CD4-positive, alpha-beta T cell treated with Interleukin-4 for 1 hour (primary cell): ENCODE measurements at places on chromosomes 2 and 18.

DNA sequence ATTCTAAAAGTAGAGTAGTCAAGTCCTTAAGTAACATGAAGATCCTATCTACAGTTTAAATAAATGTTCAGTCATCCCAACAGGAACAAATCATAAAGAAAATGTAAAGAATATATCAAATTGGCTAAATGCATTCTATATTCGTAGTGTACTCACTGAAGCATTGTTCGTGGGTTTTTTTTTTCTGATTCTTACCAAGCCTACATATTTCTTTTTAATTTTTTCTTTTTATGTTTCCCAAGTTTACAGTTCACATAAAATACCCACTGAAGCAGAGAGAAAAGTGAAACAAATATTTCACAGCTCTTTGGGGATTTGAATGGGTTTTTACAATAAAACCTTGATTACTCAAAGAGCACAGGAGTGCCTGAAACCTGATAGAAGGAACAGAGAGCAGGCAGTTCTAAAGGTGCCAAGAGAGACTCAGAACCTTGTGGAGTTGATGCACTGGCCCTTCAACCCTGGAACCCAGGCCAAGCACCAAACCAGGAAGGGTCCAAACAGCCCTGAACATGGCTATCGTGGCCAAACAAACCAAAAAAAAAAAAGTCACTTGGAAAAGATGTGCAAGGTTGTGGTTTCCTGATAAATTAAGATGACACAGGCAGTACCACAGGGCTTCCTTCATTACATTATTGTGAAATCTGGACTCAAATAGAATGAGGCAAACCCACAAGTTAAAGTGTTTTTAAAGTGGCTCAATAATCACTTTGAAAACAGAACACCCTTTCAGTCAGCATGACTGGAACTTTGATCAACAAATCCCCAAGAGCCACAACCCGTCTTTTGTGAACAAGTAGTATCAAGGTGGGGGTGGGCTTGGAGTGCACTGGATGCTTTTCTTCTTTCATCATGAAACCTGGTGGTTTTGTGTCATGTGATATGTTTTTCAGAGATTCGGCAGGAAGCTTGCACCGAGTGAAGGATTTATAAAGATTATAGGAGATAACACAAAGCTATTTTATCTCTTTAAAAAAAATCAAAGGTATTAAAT is 245.0 kb upstream of the FN1 start:
- DNase-seq, result peak; percentile 51

- DNase-seq, result no peak
Observed at GRCh38 chr2:199624958-199625357, 167.2 kb upstream of the SATB2 start.

DNA sequence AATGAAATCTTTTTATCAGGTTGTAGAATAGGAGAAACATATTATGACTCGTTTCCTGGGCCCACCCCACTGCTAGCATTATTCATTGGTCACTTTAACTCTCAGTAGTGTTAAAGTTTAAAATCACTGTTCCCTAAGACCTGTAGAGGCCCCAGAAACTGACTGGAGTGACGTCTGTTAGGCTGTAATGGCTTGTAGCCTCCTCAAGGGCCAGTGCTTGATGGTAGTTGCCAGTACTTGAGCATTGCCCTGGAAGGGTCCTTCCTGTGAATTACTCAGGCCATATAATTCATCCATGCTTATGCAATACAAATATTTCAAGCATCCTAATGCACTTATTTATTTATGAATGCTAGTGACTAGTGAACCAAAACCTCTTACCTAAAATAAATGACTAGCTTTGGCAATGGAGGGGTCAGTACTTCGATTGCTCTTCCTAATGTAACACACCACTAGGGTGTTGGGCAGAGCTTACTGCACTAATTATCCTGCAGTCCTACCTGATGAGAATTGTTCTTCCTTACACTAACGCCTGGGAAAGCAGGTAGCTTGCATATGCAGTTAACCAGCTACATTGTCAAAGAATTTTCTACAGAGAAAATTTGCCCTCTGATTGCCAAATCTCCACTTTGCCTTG is 31.2 kb downstream of the ARHGAP25 start:
- no peak for DNase-seq

DNA sequence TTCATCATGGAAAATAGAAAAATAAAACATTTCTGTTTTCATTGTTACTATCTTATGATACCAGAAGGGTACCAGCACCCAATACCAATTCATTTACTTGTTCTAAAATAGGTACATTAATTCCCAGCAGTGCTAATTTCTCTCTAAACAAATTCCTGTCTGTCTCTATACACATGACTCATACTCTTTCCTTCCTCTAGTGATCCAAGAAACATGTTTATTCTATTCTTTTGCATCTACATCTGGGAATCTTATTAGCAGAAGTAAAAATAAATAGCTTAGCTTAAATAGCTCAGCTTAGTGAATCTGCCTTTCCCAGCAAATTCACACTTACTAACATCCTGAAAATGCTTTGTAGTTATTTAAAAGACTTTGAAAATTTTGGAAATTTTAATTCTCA is 84.5 kb upstream of the MAPRE2 start:
- no peak for DNase-seq

DNA sequence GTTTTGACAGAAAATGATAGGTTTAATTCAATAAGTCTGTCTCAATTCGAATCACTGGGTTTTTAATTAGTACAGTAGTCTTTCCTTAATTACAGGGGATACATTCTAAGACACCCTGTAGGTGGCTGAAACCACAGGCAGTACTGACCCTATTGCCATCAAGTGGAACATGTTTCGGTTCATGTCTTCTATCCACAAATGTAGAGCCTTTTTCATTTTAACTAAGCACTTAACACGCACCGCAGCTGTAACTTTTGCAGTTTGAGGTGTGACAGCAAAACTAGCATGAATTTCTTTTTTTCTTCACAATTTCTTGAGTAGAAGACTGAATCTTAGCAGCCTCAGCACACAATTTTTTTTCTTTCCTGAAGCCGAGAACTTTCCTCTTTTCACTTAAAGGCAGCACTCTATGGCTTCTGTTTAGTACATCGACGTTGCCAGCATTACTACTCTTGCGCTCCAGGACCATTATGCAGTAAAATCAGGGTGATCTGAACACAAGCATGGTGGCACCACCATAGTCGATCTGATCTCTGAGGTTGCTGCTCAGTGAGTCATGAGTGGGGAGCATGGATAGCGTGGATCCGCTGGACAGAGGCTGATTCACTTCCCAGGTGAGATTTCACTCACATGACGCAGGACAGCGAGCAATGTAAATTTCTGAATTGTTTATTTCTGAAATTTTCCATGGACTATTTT is 805.1 kb downstream of the RNF144A start:
- DNase-seq, result no peak
